ENCODE measurements at places on chromosomes 5 and 9. TPM values are rescaled to one million over a fixed set of nuclear protein-coding genes. Genes with fewer than 3 reads are reported as not detected.

The GADD45G gene
- 130 TPM for total RNA-seq

The NIPAL4 gene
- total RNA-seq, result not detected

The UBE2QL1 gene
- 6.5 TPM for total RNA-seq

The GNA14 gene
- total RNA-seq, result 4.3 TPM

The HCN1 gene
- 31.2 TPM for total RNA-seq

The FAM78A gene
- total RNA-seq, result 3.8 TPM

The NME5 gene
- total RNA-seq, result 5.6 TPM

The GRM6 gene
- 38.8 TPM for total RNA-seq

The IL9 gene
- total RNA-seq, result not detected

The FYB1 gene
- total RNA-seq, result 6.3 TPM

The RORB gene
- 265 TPM for total RNA-seq

The ENHO gene
- 3.4 TPM for total RNA-seq

The TXNDC8 gene
- total RNA-seq, result not detected

The SLC34A3 gene
- not detected for total RNA-seq

Data from camera-type eye (tissue), 1 donor.